ENCODE measurements at places on chromosomes 4 and X. TPM values are rescaled to one million over a fixed set of nuclear protein-coding genes. Genes with fewer than 3 reads are reported as not detected.
A peak's percentile ranks its signal among the peaks of the same experiment; 100 is the strongest.

DNA sequence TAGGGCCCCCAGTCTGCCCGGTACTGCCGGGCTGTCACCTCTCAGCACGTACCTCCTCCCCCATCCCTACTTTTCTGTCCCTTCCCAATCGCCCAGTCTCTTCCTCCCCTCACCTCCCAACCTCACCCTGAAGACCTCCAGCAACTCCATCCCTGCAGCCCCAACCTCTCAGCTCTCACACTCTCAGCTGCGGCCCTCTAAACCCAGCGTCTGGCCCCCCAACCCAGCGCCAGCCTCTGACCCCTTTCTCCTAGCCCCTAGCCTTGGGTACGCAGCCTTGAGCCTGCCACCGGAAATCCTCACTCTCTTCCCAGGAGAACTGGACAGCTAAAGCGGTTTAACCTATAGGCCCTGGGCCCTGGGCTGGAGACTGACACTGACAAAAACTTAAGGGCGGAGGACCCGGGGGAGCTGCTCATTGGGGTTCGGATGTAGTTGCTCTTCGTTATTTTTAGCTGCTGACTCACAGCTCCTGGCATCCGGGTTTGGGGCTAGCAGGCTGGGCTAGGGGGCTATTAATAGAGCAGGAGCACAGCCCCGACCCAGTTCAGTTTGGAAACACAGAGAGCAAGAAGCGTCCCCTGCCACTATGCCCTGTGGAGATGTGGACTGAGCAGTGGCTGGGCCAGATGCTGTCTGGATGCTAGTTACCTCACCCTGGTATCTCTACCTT, 9.6 kb upstream of the DLG3 start:
- no peak for DNase-seq
- H3K27ac ChIP-seq, result no peak overlapping the region
- no peaks in the 10 kb centered on the region for H3K36me3 ChIP-seq
- H3K4me3 ChIP-seq, result peak overlapping the region; percentile 39
- no peaks in the 10 kb centered on the region for H3K27me3 ChIP-seq
- no peaks in the 10 kb centered on the region for H3K4me1 ChIP-seq

DNA sequence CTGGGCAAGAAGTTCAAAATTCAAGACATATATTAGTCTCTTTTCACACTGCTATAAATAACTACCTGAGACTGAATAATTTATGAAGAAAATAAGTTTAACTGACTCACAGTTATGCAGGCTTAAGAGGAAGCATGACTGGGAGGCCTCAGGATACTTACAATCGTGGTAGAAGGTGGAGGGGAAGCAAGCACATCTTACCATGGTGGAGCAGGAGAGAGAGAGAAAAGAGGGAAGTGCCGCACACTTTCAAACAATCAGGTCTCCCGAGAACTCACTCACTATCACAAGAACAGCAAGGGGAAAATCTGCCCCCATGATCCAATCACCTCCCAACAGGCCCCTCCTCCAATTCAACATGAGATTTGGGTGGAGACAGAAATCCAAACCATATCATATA, 273.3 kb upstream of the RASGEF1B start:
- no peak overlapping the region for H3K27ac ChIP-seq
- no peaks in the 10 kb centered on the region for H3K36me3 ChIP-seq
- no peaks in the 10 kb centered on the region for H3K27me3 ChIP-seq
- no peaks in the 10 kb centered on the region for H3K4me1 ChIP-seq
- no peak overlapping the region for H3K4me3 ChIP-seq
- DNase-seq, result no peak

GRCh38 chrX:15214588-15214987, 55.3 kb downstream of the ASB9 start:
- H3K4me1 ChIP-seq, result no peaks in the 10 kb centered on the region
- H3K27me3 ChIP-seq, result no peaks in the 10 kb centered on the region
- H3K27ac ChIP-seq, result no peak overlapping the region
- no peak overlapping the region for H3K4me3 ChIP-seq

DNA sequence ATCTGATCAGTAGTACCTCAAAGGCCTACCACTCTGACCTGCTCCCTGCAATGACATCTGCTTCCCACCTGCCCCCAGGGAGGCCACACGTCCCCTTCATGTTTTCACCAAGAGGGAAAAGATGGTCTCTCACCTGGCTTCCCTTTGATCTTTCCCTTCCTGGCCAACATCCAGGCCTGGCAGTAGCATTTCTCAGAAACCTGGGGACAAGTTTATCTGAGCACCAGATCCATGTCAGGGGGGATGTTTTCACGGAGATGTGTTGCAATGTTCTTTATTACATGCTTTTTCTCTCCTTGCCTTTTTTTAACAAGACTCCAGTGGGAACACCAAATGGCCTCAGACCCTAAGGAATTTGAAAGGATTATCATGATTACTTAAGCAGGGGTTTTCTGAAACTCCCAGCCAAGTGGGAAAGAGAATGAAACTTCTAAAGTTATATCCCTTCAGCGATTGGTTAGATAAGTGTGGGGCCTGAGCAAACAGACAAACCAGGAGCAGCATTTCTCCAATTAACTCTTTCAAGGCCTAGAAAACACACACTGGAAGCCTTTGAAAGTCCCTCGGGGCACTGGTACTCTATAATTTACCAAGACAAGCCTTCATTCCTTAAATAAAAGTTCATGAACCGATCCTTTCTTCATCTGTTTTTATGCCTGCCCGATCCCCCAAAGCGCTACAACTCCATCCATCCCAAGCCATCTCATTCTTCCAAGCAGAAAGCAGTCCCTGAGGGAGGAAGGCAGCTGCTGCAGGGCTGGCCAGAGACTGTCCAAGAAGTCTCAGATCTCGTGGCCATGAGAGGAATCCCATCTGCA, 94.1 kb downstream of the BCOR start:
- H3K36me3 ChIP-seq, result no peaks in the 10 kb centered on the region
- H3K27ac ChIP-seq, result peak overlapping the region; percentile 22
- H3K4me3 ChIP-seq, result no peak overlapping the region

GRCh38 chr4:95524184-95524583, 24.6 kb downstream of the UNC5C start:
- H3K4me3 ChIP-seq, result no peak overlapping the region
- H3K36me3 ChIP-seq, result no peaks in the 10 kb centered on the region

MAGEC3 gene
- not detected for total RNA-seq

SLC4A4 gene
- 14.2 TPM for total RNA-seq

GRCh38 chr4:77232653-77233052, 75.6 kb downstream of the CCNG2 start:
- no peak overlapping the region for H3K4me3 ChIP-seq
- no peaks in the 10 kb centered on the region for H3K36me3 ChIP-seq
- H3K27me3 ChIP-seq, result peaks cover 9% of the 10 kb centered on the region
- H3K27ac ChIP-seq, result no peak overlapping the region
- H3K4me1 ChIP-seq, result no peaks in the 10 kb centered on the region
- DNase-seq, result peak; percentile 64

- H3K4me3 ChIP-seq, result no peak overlapping the region
- peak overlapping the region; percentile 75 for H3K27ac ChIP-seq
- H3K36me3 ChIP-seq, result no peaks in the 10 kb centered on the region
- no peak for DNase-seq
- no peaks in the 10 kb centered on the region for H3K27me3 ChIP-seq
- peaks cover 55% of the 10 kb centered on the region for H3K4me1 ChIP-seq
These were observed 14.1 kb downstream of the ACSL1 start for GRCh38 chr4:184811526-184812198.

GRCh38 chrX:70433848-70434351, 10.7 kb upstream of the DLG3 start:
- DNase-seq, result peak; percentile 83
- H3K4me3 ChIP-seq, result peak overlapping the region; percentile 72
- no peaks in the 10 kb centered on the region for H3K27me3 ChIP-seq
- peak overlapping the region; percentile 93 for H3K27ac ChIP-seq
- H3K4me1 ChIP-seq, result no peaks in the 10 kb centered on the region

- no peak for DNase-seq
- H3K27me3 ChIP-seq, result no peaks in the 10 kb centered on the region
- H3K36me3 ChIP-seq, result no peaks in the 10 kb centered on the region
- no peak overlapping the region for H3K27ac ChIP-seq
- no peak overlapping the region for H3K4me3 ChIP-seq
- no peaks in the 10 kb centered on the region for H3K4me1 ChIP-seq
These were observed 134.7 kb upstream of the BANK1 start for GRCh38 chr4:101655857-101656256.

GRCh38 chr4:82508806-82509428, 52.9 kb downstream of the TMEM150C start:
- no peak overlapping the region for H3K4me3 ChIP-seq
- DNase-seq, result no peak
- H3K4me1 ChIP-seq, result peaks cover 4% of the 10 kb centered on the region
- H3K27ac ChIP-seq, result no peak overlapping the region
- H3K27me3 ChIP-seq, result no peaks in the 10 kb centered on the region
- H3K36me3 ChIP-seq, result no peaks in the 10 kb centered on the region

OCIAD2 gene
- 39.1 TPM for total RNA-seq

DNA sequence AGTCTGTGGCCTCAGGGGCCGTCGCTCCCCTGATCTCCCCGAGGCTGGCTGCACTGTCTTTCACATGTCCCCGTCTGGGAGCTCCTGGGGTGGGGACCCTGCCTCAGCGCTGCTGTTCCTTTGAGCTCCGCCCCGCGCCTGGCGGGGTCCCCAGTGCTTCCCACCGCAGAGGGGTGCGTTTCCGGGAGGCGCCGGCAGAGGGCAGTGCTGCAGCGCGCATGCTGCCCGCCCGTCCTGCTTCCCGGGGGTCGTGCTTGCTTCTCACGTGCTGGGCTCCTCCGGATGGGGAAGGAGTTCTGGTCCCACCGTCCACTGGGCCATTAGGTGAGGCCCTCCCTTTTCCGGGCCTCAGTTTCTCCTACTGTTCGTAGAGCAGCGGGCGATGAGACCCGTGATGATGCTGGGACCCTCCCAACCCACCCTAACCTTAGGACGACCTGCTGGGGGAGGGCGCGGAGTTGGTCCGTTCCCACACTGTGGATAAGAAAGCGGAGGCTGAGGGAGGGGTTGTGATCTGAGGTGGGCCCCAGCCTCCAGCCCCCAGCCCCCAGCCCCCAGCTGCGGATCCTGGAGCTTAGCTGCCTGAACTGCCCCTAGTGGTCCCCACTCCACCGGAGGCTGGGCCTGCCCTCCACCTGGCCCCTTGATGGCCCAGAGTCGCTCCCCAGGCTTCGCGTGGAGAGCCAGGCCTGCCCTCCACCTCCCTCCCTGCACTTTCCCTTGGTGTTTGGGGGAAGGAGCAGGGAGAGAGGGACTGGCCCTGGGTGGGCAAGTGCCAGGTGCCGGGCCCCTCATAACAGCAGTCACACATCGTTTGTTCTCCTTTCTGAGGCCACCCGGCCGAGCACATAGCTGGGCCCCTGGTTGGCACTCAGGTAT, 15.3 kb downstream of the CPZ start:
- DNase-seq, result peak; percentile 53
- no peak overlapping the region for H3K4me3 ChIP-seq
- no peaks in the 10 kb centered on the region for H3K27me3 ChIP-seq
- H3K36me3 ChIP-seq, result no peaks in the 10 kb centered on the region
- H3K27ac ChIP-seq, result no peak overlapping the region
- no peaks in the 10 kb centered on the region for H3K4me1 ChIP-seq

DNA sequence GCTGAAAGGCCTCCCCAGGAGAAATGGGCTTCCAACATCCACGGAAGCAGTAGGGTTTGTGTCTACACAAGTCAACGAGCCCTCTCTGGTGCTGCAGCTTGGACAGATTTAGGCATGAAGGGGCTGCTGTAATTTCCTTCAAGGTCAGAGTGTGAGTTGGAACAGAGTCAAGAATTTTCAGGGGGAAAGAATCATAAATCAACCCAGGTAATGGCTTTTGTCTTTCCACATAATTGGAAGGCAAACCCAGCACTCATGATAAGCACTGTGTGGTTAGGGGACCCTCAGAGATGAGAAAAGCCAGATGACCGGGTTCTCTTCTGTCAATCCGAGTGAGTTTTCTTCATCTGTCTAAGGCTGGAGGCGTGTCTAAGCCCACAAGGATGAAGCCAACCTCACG, 78.6 kb upstream of the MXRA5 start:
- DNase-seq, result no peak
- no peaks in the 10 kb centered on the region for H3K4me1 ChIP-seq
- H3K36me3 ChIP-seq, result no peaks in the 10 kb centered on the region

TASL gene
- not detected for total RNA-seq

GRCh38 chrX:152619897-152620296, 17.8 kb upstream of the GABRQ start:
- no peak for DNase-seq
- no peaks in the 10 kb centered on the region for H3K4me1 ChIP-seq
- no peak overlapping the region for H3K27ac ChIP-seq

FRG2 gene
- total RNA-seq, result not detected

All from hepatocyte (in vitro differentiated cells).